ENCODE measurements at places on chromosomes 5 and 9. TPM values are rescaled to one million over a fixed set of nuclear protein-coding genes. Genes with fewer than 3 reads are reported as not detected.
A peak's percentile ranks its signal among the peaks of the same experiment; 100 is the strongest.

Gene BSPRY
- total RNA-seq = not detected

- DNase-seq = no peak
Observed at GRCh38 chr5:153907170-153907775, 131.4 kb downstream of the FAM114A2 start.

Gene ITGA2
- 23.4 TPM for total RNA-seq

DNA sequence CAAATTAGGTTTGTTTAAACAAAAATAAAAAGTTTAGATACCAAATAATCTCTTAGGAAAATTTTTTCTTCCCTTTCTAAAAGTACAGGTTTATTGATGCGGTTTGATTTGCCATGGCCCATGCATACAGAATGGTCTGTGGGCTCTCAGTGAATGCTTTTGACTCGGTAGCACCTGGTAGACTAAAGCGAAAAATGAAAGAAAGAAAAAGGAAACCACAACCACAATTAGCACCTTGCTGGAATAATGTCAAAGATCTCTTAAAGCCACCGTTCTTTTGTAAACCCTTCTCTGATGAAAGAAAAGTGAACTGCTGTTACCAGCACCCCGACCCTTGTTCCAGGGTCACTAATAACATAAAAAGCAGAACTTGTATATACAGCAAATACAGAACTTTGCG lies 157.9 kb downstream of the NFIB start:
- no peak for DNase-seq

Gene SH3TC2
- total RNA-seq = 0.95 TPM

Gene ARSI
- not detected for total RNA-seq

DNA sequence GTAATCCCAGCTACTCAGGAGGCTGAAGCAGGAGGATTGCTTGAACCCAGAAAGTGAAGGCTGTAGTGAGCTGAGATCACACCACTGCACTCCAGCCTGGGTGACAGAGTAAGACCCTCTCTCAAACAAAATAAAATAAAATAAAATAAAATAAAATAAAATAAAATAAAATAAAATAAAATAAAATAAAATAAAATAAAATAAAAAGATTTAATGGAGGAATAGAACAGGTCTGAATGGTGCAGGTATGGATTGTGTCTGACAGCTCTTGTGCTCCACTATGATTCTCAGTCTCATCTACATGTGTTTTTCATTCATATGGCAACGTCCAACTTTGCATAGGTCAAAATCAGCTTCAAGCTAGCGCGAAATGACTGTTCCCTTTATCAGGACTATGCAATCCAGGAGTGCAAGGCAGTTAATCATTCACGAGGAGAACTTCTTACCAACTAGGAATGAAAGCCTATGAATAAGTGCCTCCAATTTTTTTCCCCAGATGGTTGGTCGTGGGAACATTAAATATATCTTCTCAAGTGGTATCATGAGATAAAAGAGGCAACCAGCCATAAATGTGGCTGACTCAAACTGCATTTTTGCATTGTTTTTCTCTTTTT lies 1392.3 kb upstream of the CDH9 start:
- no peak for DNase-seq

- DNase-seq = no peak
Observed at GRCh38 chr9:29297592-29297991, 1724.3 kb upstream of the C9orf72 start.

GRCh38 chr9:136964171-136964689 lies 12.2 kb downstream of the LCN12 start:
- no peak for DNase-seq

Gene SH2D3C
- 0.23 TPM for total RNA-seq

GRCh38 chr5:79684782-79685181 lies 4.9 kb upstream of the CMYA5 start:
- DNase-seq = no peak

Gene GCNT1
- 4.3 TPM for total RNA-seq

DNA sequence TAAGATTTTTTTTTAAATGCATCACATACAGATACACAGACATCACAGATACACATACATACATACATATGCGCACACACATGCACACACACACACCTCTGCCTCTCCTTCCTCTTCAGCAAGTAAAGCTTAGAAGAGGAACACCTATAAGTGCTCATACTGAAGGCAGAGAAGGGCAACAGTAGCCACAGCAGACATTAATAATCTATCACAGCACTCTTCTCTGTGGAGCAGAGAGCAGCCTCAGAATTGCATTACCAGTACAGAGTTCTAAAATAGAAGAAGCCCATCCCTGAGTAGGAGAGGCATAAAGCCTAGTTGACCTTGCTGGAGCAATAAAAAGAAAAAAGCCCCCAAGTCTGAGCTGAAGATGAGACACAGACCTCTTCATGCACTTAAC lies 110.6 kb downstream of the MLLT3 start:
- DNase-seq = no peak

DNA sequence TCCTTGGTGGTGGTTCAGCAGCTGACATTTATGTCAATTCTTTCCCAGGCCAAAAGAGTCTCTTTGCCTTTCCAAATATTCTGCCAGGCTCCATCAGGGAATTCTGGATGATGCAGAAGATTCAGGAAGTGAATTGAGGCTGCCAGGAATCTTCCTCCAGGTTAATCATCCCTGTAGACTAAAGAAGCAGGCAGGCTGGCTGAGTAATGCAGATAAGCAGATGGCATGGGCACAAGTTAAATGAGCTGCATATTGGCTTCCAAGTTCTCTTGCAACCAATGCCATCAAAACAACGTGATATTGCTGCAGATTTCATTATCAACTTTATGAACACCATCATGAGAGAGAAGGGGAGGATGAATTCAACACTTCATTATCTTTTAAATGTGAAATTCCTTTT lies 324.5 kb downstream of the KCNN2 start:
- DNase-seq = no peak

Gene SPATA9
- not detected for total RNA-seq

DNA sequence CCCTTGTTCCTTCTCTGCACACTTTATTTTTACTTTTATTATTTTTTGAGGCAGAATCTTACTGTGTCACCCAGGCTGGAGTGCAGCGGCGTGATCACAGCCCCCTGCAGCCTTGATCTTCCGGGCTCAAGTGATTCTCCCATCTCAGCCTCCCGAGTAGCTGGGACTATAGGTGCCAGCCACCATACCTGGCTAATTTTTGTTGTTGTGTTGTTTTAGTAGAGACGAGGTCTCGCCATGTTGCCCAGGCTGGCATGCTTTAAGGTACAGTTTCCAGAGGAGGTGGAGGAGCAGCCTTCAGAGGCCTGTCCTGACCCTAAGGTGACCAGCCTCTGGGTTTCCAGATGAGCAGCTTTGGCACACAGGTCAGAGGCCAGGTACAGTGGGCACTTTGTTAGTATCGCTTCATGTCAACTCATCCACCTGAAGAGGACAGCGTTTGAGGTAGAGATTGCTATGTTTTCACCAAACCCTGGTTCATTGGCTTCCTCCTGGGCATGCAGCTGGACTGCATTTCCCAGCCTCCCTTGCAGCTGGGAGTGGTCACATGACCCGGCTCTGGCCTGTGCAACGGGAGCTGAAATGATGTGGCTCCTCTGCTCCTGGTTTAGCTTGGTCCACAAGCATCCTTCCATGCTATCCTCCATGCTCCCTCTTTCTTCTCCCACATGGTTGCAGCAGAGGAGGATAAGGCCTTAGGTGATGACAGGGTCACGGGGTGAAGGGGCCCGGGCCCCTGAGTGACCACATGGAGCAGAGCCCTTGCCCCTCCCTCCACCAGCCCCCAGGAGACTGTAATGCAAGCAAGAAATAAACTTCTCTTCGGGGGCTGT lies 139.3 kb upstream of the IER5L start:
- DNase-seq = no peak

GRCh38 chr9:91302831-91303230 lies 58.9 kb downstream of the AUH start:
- DNase-seq = peak; percentile 72

Gene OGN
- not detected for total RNA-seq

- no peak for DNase-seq
Observed at GRCh38 chr5:172748341-172748843, 22.6 kb downstream of the DUSP1 start.

GRCh38 chr5:34022121-34022705 lies 14.4 kb upstream of the AMACR start:
- no peak for DNase-seq

- DNase-seq = no peak
Observed at GRCh38 chr9:77978086-77978781, 53.4 kb downstream of the GNAQ start.

DNA sequence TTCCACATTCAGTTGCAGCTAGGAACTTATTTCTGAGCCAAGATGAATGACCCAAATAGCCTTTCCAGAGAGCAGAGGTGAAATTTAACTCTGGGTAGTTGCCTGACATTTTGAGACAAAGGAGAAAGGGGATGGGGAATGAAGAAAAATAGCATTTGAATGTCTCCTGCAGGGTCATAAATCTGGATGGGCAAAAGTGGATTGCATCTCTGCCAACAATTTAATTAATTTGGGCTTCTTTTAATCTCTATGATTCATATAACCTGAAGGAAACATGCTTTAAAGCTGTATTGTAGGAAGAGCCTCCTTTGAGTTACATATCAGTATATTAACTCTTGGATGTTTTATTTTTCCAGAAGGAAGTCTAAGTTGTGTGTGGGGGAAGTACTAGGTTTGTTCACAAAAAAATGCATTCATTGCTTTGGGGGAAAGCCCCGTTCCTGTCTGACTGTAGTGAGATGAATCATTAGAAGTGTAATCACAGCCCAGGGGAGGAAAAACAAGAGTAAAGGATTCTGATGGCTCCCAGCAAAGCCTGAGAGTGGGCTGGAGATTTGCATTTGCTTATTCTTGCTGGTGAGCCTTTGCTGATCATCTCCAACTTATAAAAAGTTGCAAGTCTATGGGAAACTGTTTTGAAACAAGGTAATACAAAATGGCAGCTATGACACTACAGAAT lies 133.0 kb upstream of the IQGAP2 start:
- no peak for DNase-seq

Gene ENTPD8
- 0.08 TPM for total RNA-seq

GRCh38 chr5:68161156-68161555 lies 54.4 kb upstream of the PIK3R1 start:
- DNase-seq = no peak

Gene PCDHB3
- total RNA-seq = 0.21 TPM

GRCh38 chr5:63097286-63097685 lies 518.7 kb downstream of the LRRC70 start:
- no peak for DNase-seq

GRCh38 chr9:69857131-69857530 lies 36.5 kb downstream of the CFAP95 start:
- no peak for DNase-seq

Data from H4 (cell line).